Tibial nerve (tissue), 4 donors: ENCODE measurements at places on chromosomes 4 and X.

DNA sequence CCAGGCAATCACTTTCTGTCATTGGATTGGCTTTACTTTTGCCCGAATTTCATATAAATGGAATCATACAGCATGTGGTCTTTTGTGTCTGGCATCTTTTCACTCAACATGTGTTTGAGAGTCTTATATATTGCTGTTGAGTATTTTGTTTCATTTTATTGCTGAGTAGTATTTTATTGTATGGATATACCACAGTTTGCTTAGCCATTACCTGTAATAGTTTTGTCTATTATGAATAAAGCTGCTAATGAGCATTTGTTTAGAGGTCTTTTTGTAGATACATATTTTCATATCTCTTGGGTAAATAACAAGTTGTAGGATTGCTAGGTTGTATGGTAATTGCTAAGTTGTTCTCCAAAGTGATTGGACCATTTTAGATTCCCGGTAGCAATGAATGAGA is 105.7 kb downstream of the WWC2 start:
- no peak for DNase-seq

DNA sequence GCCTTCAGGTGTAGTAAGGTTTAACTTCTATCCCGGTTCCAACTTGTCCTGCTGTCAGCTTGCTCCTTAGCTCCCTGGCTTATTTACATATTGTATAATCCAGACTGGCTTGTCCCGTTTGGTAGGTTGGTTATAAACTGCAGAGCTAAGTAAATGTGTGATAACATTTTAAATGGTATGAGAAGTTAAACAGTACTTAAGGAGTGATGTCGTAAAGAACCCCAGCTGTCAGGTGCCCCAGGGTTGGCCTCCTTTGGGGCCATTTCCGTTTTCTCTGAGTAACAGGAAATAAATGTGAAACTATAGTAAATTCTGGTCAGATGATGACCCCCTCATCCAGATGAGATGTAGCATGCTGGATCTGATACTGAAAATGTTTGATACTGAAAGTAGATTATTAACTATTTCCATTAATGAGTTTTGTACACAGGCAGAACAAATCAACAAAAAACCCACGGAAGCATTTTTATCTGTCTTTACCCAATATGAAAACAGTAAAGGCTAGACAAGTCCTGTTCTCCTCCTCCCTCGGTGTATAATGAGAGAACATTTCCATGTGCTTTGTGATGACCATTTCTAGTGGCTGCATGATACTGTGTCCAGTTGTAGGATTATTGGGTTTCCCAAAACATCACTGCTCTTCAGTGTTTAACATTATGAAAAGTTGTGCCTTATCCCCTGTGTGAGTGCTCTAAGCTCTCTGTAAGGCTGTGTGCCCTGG is 22.4 kb downstream of the GAB1 start:
- DNase-seq = no peak

DNA sequence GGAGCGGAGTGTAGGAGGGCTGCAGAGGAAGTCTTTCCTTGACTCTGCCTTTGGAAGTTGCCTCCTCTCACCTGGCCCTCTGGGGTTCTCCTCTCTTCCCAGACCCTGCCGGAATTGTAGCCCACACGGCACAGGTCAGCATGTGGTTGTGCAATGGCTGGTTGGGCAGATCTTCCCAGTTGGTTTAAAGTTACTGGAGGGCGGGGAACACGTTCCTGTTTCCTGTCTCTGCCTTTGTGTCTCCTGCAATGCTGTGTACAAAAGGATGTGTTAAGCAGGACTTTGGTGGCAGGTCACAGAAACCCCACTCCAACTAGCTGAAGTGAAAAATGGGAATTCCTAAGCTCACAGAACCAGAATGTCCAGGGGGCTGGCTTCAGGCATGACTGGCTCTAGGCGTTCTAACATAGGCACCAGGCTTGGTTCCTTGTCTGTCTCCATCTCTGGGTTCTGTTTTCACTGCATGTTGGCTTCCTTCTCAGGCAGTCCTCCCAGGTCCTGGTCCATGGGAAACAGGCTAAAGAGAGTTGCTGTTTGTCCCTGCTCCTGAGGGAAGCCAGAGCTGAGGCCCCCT is 19.9 kb downstream of the SORCS2 start:
- DNase-seq = no peak

GRCh38 chr4:107449611-107450369 is 270.2 kb downstream of the PAPSS1 start:
- no peak for DNase-seq

- DNase-seq = no peak
Observed at GRCh38 chrX:89021964-89022363, 274.9 kb downstream of the CPXCR1 start.
